ENCODE measurements at places on chromosomes 16 and 17.

DNA sequence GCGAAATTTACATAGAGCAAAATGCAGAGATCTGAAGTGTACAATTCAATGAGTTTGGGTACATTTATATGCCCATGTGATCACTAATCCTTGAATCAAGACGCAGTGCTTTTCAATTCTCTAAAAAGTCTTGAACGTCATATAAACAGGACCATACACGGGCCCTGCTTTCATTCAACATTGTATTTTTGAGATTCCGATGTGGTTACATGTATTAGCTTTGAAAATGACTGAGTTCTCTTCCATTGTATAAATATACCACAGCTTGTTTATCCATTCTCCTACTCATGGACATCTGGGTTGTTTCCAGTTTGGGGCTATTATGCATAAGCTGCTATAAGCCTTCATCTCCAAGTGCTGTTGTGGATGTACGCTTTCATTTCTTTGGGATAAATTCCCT lies 45.5 kb downstream of the ZCCHC14 start:
- DNase-seq, result no peak

DNA sequence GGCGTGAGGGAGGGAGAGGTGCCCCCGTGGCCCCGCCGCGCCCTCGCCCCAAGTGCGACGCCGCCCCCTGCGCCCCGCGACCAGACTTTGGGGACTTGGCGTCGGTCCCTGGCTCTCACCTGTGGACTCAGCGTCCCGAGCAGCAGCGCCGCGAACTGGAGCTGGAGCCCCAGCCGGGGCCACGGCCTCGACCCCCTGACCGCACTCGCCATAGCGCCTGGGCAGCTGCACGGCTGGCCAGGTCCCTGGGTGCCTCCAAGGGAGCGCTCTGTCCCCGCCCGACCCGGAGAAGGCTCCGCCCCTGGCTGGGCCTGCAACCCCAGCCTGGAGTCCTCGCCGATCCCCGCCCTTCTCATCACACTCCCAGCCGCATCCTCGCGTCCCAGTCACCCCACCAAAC lies at the start of gene ERN2:
Gene ERN2 (minus strand): TSS at position 247 of the 400 bp plus-strand sequence. CDS start 35 bp downstream, at position 212.
- no peak for DNase-seq

DNA sequence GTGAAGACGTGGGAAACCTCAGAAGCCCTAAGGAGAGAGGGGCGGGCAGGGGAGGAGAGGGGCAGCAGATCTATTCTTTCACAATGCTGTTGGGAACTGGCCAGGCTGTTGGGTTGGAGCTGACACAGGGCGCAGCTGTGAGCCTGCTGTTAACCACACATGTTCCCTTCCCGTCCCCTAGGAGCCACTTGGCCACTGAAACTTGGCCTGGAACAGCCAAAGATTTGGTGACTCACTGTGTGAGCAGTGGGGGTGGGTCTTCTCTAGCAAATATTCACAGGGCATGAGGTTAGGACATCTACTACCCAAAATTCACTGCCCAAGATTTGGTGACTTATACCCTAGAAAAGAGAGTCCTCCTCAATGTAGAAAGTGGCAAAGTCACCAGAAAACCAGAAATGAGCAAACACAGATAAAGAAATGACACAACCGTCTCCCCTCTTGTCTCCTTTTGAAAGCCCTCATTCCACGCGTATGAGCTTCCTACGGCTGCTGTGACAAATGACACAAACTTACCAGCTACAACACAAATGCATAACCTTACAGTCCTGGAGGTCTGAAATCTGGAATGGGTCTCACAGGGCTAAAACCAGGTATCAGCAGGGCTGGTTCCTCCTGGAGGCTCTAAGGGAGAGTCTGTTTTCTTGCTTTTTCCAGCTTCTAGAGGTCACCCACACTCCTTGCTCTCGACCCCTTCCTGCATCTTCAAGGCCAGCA lies 6.3 kb downstream of the TBC1D16 start:
- DNase-seq, result no peak

DNA sequence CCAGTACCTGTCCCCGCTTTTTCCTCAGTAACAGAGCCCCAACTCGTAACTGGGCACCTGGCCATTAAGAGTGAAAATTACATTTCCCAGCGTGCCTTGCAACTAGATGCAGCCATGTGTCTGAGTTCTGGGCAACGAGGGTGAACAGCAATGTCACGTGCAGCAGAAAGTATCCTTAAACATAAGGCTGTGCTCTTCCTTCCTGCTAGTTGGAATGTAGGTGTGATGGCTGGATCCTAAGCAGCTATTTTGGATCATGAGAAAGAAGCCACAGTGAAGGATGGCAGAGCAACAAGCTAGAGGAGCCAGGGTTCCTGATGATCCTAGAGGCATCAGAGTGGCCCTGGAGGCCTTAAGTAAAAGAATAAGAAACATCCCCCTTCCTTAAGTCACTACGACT lies 36.0 kb downstream of the ACTG1 start:
- DNase-seq, result no peak

Measured in COR-L47 (cell line).